ENCODE measurements at places on chromosomes 4 and X.

DNA sequence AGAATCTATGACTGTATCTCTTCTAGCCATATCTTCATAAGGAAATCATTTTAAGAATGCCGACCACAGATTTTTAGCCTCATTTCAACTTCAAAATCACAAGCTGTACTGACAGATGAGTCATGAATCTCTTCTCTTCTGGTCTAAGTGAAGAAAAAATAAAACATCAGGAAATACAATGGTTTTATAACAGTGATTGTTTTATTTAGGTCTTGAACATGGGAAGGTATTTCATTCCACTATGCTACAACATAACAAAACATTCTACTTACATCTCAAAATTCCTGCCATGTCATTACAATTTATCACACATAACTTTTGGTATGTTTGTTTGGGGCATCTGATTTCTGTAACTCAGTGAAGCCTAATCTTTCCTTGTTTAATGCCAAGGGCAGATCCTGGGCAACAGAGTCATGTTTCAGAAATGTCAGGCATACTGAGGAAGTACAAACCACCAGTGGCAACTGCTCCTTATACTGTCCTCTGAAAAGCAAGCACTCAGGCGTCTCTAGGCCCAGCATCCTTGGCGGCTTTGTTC lies 325.0 kb downstream of the PDHA2 start:
- no peak for DNase-seq

GRCh38 chr4:159027535-159027934 lies 75.3 kb upstream of the RAPGEF2 start:
- DNase-seq: no peak

- no peak for DNase-seq
Measured at GRCh38 chr4:40363382-40363920, 28.3 kb downstream of the CHRNA9 start.

- no peak for DNase-seq
Measured at GRCh38 chr4:120977435-120977997, 55.0 kb upstream of the PRDM5 start.

- no peak for DNase-seq
Measured at GRCh38 chr4:104073229-104073628, 353.4 kb upstream of the TACR3 start.

DNA sequence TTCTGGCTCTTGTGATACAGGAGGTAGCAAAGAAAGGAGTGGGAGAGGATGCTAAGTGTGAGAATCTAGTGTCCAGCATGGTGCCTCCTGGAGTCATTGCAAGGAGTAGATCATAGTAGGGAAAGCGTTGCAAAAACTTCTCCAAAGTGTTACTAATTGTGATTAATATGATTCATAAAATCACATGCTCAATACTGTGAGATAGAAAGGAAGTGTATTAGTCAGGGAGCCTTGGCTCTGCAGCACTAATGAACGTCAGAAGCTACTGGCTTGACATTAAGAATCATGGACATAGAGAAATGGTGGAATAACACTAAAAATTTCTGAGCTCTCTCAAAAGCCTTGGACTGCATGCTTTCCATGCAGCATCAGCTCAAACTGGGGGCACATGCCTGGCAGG lies 299.1 kb downstream of the EVC2 start:
- DNase-seq: no peak

DNA sequence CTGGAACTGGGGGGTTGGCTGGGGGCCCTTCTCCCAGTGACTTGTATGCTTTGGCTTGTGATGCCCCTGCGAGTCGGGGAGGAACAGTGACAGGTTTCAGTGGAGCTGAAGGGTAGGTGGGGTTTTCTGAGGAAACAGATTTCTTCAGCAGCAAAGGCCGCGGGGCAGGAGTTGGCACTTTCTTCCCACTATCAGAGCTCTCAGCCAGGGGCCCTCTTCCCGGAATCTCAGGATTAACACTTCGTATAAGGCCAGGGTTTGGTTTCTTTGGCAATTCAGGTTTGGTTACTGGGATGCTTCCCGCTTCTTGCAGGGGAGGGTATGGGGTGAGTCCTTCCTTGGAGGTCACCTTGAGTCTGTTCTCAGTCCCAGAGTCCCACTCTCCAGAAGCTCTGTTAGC lies 75.4 kb downstream of the RPS3A start:
- DNase-seq: no peak

DNA sequence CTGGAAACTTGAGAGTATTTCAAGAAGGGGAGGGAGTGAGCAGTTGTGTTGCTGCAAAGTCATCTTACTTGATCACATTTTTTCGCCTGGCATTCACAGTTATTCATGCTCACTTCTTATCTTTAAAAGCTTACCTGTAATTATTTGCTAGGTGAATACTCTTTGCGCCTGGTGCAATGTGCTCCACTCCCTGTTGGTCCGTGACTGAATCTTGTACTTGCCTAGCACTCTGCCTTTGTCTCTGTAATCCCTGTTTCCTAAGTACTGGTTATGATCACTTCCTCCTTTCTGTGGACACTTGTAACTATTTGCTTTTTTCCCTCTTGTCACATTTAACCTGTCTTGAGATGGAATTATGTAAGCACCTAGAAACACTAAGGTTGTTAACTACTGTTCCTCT lies 5.8 kb downstream of the BMP2K start:
- DNase-seq: no peak

DNA sequence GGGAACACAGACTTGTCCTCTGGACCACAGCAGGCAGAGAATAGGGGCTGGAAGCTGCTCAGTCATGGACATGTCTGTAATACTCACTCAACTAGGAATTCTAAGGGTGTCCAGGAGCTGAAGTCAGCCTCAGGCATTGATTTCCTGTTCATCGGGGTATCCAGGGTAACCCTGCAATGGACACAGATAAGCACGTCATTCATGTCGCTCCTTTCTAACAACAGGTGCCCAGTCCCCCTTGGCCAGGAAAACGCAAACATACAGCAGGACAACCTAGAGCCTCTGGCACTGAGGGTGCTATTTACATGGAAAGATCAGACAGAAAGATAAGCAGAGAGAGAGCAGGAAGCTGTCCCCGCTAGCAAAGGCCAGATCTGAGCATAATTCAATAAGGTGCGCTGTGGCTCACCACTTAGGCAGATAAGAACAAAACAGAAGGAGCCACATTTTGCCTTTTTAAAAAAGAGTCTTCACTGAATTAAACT lies 21.3 kb downstream of the QDPR start:
- DNase-seq: no peak

DNA sequence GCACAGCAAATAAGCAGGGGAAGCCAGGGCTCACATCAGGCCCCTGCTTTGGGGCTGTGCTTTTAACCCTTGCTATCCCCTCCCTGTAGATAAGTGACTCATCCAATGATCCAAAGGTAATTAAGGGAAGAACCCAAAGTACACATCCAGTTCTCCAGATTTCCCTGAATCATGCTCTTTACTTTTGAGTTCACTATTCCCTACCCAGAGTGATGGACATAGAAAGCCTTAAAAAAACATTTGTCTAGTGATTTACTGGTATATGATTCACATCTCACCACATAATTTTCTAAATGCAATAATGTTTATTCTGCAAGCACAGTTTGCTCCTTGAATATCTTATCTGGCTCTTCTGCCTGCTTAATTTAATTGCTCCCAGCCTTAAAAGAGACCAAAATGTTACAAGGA lies 136.2 kb downstream of the PPP3CA start:
- no peak for DNase-seq

DNA sequence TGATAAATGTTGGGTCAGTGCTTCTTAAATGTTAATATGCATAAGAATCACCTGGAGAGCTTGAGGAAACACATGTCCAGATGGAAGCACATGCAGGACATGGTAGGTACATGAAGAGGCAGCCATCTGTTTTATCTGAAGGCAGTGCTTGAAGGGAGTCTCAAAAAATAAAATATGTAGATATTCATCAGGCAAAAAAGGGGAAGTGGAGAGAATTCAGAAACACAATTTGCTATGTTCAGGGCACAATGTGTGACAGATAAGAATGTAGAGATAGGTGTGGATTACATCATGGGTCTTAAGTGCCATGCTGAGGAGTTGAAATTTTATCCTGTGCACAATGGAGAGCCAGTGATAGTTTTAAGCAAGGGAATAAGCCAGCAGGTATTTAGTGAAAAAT lies 59.6 kb upstream of the CASK start:
- DNase-seq: no peak

GRCh38 chr4:162409048-162409447 lies 245.2 kb upstream of the FSTL5 start:
- no peak for DNase-seq

Data from eye (tissue), 1 donor.